ENCODE measurements at places on chromosomes 6 and 20.

DNA sequence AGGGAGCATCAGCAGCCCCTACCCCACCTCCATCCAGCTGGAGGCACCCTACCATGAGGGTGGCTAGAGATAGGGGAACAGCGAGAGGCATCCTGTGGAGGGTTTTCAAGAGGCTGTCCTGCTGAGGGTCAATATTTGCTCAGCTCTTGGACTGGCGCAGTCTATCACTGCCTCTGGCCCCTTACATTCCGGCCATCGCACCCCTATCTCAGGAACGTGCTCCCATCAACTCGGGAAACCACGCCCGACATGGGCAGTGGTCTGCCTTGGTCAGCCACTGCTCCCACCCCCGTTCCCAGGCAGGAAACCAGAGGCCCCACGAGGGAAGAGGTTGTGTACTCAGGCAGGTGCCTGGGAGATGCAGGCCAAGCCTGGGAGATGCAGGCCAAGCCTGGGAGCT, 57.9 kb downstream of the VEGFA start:
- DNase-seq = no peak

- no peak for DNase-seq
Measured at GRCh38 chr20:53934421-53935343, 135.7 kb downstream of the BCAS1 start.

DNA sequence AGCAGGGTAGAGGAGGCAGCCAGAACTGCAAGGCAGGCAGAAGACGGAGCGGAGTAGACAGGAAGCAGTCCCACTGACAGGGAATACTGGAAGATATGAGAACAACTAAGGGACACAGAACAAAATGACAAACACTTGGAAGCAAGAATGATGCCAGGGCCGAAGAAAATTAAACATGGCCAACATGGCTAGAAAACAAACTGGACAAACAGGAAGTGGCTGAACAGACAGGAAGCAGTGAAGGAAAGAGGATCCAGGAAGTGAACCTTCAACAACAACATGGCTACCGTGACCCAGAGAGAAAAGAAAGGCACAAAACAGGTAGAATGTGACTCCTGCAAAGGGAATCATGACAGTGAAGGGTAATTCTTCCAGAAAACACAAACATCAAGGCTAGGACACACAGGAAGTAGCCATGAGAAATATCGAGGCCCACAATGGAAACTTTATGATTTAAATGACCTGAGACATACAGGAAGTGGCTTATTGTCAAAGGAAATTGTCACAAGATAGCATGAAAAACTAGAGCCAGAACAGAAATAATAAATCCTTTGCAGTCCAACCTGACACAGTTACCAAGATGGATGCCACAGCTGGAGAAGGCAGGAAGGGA, 9.1 kb downstream of the COL11A2 start:
- DNase-seq = no peak

- no peak for DNase-seq
Measured at GRCh38 chr6:158852312-158853071, 33.3 kb upstream of the EZR start.

GRCh38 chr6:116764961-116765841, at the start of gene FAM162B:
TSS of gene FAM162B (minus strand) at chr6:116765719. CDS start at chr6:116765576, 143 bp downstream.
- DNase-seq = no peak

GRCh38 chr6:45959534-45960145, 56.0 kb downstream of the CLIC5 start:
- DNase-seq = no peak

DNA sequence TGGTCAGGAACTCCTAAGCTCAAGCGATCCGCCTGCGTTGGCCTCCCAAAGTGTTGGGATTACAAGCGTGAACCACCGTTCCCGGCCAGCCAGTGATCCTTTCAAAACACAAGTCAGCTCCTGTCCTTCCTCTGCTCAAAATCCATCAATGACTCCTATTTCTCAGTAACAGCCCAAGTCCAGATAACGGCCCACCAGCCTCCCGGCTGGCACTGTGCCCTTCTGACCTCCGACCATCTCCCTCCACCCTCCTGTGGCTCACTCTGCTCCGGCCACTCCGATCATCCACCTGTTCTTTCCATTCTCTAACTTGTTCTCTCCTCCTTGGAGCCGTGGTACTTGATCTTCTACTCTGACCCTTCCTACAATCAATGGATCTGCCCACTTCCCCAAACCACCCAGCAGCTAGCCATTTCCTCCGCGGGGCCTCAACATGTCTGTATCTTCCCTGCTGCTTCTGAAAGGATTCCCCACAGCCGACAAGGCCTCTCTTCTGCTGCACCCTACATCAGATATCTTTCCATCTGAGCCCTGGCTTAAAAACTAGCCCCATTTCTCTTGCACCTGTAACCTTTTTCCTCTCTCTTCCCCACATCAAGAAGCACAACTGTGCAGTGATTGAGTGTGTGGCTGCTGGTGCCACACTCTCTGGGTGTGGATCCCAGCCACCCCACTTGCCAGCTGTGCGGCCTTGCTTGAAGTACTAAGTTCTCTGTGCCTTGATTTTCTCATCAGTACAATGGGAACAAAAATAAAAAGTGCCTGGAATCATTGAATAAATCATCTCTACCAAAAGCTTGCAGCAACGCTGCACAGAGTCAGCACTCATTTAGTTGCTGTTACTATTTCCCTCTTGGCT, 6.1 kb upstream of the ZMYND8 start:
- no peak for DNase-seq

GRCh38 chr6:42562788-42563405, 932 bp upstream of the UBR2 start:
- no peak for DNase-seq

GRCh38 chr6:16374461-16375200, 136.2 kb downstream of the GMPR start:
- DNase-seq = no peak

DNA sequence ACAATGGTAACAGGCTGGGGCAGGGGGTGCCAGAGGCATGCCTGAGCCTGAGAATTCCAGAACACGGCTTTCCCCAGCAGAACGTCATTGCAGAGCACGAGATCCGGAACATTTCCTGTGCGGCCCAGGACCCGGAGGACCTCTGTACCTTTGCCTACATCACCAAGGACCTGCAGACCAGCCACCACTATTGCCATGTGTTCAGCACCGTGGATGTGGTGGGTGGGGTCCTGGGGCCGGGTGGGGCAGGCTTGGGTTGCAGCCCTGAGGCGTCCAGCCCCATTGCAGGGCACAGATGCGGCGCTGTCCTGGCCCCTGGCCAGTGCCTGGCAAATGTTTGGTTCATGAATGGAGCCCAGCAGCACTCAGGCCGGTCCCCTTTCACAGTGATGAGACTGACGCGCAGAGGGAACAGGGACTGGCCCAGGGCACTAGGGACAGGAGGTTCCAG, 57.1 kb downstream of the TCP11 start:
- DNase-seq = no peak

DNA sequence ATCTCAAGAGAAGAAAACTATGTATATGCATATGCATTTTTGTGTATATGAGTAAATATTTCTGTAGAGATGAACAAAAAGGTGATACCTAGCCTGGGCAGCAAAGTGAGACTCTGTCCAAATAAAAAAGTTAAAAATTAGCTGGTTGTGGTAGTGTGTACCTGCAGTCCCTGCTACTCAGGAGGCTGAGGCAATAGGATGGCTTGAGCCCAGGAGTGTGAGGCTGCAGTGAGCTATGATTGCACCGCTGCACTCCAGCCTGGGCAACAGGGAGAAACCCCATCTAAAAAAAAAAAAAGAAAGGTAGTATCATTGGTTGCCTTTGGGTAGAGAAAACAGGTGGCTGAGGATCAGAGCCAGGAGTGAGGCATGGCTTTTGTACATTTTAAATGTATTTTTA, 50.9 kb downstream of the KLHL31 start:
- DNase-seq = no peak

DNA sequence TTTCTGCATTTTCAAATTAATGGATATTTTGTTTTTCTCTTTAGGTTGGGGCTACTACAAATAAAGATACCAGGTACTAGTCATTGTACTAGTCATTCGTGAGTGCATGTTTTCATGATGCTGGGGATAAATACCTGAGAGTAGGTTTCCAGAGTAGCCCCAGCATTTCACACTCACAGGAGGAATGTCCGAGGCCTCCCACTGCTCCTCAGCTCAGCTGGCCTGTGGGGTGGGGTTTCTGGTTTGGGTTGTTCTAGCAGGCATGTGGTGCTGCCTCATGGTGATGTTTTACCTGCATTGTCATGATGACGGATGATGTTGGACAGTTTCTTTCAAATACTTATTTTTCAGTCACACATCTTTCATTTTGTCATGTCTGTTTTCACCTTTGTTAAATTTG, 144.5 kb downstream of the SMOC2 start:
- no peak for DNase-seq

GRCh38 chr20:34309691-34310090, 6.5 kb upstream of the AHCY start:
- no peak for DNase-seq

- no peak for DNase-seq
Measured at GRCh38 chr6:147297663-147298316, 93.6 kb downstream of the STXBP5 start.

DNA sequence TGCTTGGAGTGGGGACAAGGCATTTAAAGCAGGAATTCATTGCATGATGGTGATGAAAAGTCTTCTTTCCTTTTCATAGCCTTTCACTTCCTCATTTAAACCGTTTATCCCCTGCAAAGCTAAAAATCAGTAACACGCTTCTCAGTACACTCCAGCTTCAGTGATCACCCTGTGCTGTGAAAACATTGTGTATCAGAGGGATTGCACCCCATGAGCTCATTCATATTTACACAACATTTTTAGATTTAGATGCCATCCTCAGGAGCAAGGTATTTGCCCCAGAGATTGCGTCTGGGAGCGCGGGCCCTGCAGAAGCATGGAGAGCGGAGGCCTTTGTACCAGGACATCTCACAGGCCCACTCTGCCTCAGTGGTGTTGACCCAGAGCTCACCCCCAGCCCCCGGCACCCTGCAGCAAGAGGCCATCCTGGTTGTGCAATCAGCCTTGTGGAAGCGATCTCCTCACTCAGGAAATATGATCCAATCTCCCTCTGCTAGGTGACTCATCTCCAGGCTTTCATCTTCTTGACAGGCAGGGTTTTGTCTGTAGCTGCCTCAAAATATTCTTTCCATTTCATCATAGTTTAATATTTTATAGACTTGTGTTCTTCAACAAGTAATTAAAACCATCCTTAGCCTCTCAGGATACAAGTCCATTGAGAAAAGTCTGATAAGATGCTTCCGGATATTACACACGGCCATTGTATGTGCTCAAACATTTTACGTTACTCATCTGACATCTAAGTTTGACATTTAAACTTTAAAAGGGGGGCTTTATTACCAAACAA, 38.9 kb upstream of the THBS2 start:
- DNase-seq = no peak

GRCh38 chr20:46256293-46256692, 52.0 kb downstream of the CDH22 start:
- DNase-seq = no peak

GRCh38 chr6:42028234-42029061, 21.9 kb upstream of the TAF8 start:
- DNase-seq = no peak

- DNase-seq = no peak
Measured at GRCh38 chr20:50339466-50339901, 148.9 kb downstream of the CEBPB start.

DNA sequence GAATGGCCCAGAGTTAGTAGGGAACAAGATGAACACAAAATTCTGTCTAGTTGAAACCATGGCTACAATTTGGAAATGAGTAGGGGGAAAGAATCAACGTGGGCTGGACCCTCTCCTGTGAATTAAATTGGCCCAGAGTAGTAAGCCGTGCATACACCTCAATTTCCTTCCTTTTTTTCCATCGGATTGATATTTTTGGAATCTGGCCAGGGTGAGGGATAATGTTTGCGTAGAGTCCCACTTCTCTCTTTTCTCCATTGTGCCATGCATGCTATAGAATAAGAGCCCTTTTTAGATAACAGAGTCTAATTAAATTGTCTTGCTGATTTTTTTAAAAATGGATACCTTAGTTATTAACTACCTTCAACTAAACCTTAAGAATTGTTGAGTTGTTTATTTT, 35.2 kb downstream of the XRN2 start:
- no peak for DNase-seq

DNA sequence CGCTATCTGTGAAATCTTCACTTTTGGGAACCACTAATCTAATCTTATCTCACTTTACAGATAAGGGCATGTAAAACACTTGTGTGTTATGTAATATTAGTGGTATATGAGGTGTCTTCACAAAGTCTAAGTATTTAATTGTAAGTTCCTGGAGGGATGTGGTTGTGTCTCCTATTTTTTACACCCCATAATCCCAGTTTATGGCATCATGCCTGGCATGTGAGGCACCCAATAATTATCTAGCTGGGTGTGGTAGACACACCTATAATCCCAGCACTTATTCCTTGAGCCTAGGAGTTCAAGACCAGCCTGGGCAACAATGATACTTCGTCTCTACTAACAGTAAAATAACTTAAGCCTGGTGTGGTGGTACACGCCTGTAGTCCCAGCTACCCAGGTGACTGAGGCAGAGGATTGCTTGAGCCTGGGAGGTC, 16.5 kb upstream of the TBCC start:
- no peak for DNase-seq

- no peak for DNase-seq
Measured at GRCh38 chr6:157151989-157152388, 171.3 kb downstream of the TMEM242 start.

Measured in esophagus squamous epithelium (tissue), 5 donors.